ENCODE measurements at places on chromosomes 2 and 18. TPM values are rescaled to one million over a fixed set of nuclear protein-coding genes. Genes with fewer than 3 reads are reported as not detected.

Gene PAIP2B
- total RNA-seq: 6.1 TPM

Gene CD28
- not detected for total RNA-seq

Gene PROKR1
- total RNA-seq: not detected

Gene HDLBP
- 715 TPM for total RNA-seq

Gene TANC1
- 21.2 TPM for total RNA-seq

Gene MRO
- not detected for total RNA-seq

Gene TFCP2L1
- 4.6 TPM for total RNA-seq

All from PC-9 (cell line).